A549 treated with CpdA at 1 μM for 4 hours (cell line): ENCODE measurements at places on chromosomes 7 and 10. TPM values are rescaled to one million over a fixed set of nuclear protein-coding genes. Genes with fewer than 3 reads are reported as not detected.

GPR37 gene
- 0.43 to 0.85 TPM (median 0.71 TPM) in 5 replicates for total RNA-seq

COG5 gene
- total RNA-seq, result 9.4 to 13.9 TPM (median 11.7 TPM) in 5 replicates

TFAM gene
- total RNA-seq, result 67.8 to 105 TPM (median 74.7 TPM) in 5 replicates

ANKRD22 gene
- 0.30 to 0.62 TPM (median 0.39 TPM) in 5 replicates for total RNA-seq

DNAJC9 gene
- total RNA-seq, result 49.6 to 52.1 TPM (median 50.3 TPM) in 5 replicates

FAM25A gene
- total RNA-seq, result 1.1 TPM in 1 of 5 replicates, not detected in the others

CCDC3 gene
- 0.57 to 0.94 TPM (median 0.89 TPM) in 5 replicates for total RNA-seq

CNTNAP2 gene
- 0.03 TPM in 1 of 5 replicates, not detected in the others for total RNA-seq

TRIL gene
- not detected in 5 replicates for total RNA-seq

CPA1 gene
- not detected in 5 replicates for total RNA-seq

CDK14 gene
- 0.12 to 0.54 TPM (median 0.14 TPM) in 5 replicates for total RNA-seq

HMX2 gene
- 0.10 to 0.18 TPM (median 0.16 TPM) in 4 of 5 replicates, not detected in the other for total RNA-seq

CLCN1 gene
- 0.05 TPM in 1 of 5 replicates, not detected in the others for total RNA-seq

CHST15 gene
- total RNA-seq, result 8.2 to 9.1 TPM (median 8.8 TPM) in 5 replicates

SERPINE1 gene
- 712 to 895 TPM (median 757 TPM) in 5 replicates for total RNA-seq
